ENCODE measurements at places on chromosomes 16 and 17. TPM values are rescaled to one million over a fixed set of nuclear protein-coding genes. Genes with fewer than 3 reads are reported as not detected.

GRCh38 chr16:55333684-55334083, 9.7 kb downstream of the IRX6 start:
- DNase-seq = no peak

DNA sequence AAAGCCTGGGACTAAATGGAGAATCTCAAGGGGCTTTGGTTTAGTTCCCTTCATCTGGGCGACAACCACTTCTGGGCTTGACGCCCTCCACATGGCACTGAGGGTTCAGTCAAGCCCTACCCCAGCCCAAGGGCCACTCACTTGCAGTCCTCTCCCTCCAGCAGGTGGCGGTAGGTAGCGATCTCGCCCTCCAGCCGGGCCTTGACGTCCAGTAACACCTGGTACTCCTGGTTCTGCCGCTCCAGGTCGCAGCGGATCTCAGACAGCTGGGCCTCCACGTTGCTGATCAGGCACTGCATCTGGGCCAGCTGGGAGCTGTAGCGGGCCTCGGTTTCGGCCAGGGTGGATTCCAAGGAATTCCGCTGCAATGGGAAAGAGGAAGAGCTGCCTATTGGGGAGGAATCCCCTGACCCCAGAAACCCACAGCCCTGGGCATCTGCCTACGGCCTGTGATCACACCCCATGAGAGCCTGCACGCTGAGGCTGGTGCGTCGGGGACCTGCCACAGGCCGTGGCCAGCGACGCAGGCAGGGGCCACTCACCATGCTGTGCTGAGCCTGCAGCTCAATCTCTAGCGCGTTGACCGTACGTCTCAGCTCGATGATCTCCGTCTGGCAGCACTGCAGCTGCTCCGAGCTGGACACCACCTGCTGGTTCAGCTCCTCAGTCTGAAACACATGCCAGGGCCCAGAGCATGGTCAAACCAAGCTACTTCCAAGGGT, 2.7 kb downstream of the KRT36 start:
- DNase-seq = peak; percentile 19

- DNase-seq = no peak
Measured at GRCh38 chr17:21008992-21009671, 33.7 kb downstream of the USP22 start.

DNA sequence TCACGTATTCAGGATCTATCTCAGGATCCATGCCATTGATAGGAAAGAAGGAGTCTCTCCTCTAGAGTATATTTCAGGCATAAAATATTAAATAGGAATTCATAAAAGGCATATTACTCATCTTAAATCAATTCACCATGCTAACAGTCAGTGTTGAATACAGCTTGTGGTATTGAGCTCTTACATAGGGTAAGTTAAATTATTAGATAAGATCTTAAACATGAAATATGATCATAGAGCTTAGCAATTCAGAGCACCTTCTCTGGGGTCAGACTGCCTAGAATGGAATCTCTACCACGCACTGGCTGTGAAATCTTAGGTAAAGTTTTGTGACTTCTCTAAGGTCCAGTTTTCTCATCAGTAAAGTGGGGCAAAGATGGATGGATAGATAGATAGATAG, 20.7 kb downstream of the MARCHF10 start:
- no peak for DNase-seq

- DNase-seq = no peak
Measured at GRCh38 chr17:21339011-21339410, 37.1 kb upstream of the KCNJ12 start.

The WWP2 gene
- 15.1 TPM for total RNA-seq

GRCh38 chr16:68728523-68728922, 8.6 kb upstream of the CDH1 start:
- no peak for DNase-seq

DNA sequence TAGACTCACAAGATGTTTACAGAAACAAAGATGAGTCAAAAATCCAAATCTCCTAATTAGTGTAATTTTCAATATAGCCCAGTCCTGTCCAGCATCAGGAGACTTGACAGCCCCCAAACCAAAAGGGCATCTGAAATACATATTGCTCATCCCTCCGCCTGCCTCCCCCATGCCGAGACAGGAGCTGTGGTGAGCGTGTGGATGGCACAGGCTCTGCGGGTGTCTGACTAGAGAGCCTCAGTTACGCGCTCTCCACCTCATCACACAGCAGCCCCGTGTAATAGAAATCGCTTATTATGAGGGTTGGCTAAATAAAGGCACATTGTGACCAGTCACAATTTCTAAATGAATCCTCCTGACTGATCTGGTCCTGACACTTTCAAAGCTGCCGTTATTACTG, 43.1 kb upstream of the CBLN1 start:
- no peak for DNase-seq

The HBM gene
- not detected for total RNA-seq

DNA sequence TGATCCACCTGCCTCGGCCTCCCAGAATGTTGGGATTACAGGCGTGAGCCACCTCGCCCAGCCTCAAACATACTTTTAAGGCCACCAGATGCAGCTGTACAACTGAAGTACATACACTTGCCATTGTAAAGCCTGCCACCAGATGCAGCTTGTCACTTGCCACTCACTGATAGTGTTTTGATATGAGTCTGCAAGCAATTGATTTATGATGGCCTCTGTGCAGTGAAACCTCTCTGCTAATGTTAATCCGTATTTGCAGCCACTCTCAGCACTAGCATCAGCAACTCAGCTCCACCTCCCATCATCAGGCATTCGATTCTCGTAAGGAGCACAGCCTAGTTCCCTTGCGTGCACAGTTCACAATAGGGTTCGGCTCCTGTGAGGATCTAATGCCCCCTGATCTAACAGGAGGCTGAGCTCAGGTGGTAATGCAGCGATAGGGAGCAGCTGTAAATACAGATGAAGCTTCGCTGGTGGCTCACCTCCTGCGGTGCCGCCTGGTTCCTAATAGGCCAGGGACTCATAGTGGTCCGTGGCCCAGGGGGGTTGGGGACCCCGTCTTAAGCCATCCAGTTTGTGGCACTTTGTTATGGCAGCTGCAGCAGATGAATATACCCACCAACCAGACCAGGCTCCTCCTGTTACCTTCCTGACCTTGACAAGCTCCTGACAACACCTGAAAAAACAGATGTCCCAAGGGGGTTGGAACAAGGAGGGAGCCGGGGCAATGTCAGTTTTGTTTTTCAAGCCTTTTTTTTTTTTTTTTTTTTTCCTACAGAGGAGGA, 1.3 kb upstream of the HERPUD1 start:
- DNase-seq = no peak

DNA sequence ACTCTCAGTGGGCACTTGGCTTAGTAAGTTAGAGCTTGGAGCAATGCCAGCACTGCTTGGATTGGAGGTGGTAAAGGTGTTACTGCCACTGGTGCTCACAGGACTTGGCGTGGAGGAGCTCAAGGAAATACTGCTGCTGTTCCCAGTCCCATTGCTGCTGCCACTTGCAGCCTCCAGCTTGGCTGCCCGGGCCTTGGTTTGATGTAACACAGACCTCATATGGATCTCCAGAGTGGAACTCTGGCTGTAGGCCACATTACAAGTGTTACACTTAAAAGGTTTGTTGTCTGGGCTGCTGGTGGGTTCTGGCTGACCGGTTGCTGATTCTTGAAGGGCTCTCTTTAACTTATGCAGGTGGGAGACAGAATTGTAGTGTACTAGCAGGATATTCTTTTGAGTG, 250.3 kb downstream of the ZFHX3 start:
- DNase-seq = no peak

The TUBG2 gene
- 3.5 TPM for total RNA-seq

The RNF222 gene
- under 0.01 TPM for total RNA-seq

- no peak for DNase-seq
Measured at GRCh38 chr17:8029121-8029520, 9.7 kb upstream of the ALOX15B start.

DNA sequence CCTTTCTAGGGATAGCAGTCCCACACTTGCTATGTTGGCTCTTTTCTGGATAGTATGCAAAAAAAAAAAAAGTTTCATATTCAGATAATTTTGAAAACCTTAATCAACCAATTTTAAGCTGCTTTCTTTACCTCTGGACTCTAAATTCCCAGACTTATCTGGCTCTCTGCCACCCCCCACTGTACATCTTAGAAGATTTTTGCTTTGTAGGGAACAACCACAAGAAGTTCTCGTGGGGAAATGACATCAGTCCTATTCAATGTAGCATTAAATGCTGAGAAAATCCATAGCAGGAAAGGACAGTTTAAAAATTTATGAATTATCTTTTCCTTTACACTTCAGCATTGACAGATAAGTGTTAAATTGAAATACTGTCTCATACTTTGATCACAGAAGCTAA, 562.7 kb upstream of the HSBP1 start:
- peak; percentile 54 for DNase-seq

The MPP2 gene
- under 0.01 TPM for total RNA-seq

- peak; percentile 83 for DNase-seq
Measured at GRCh38 chr17:39244600-39245570, 19.1 kb upstream of the STAC2 start.

- no peak for DNase-seq
Measured at GRCh38 chr16:91484-91883, 13.5 kb downstream of the MPG start.

DNA sequence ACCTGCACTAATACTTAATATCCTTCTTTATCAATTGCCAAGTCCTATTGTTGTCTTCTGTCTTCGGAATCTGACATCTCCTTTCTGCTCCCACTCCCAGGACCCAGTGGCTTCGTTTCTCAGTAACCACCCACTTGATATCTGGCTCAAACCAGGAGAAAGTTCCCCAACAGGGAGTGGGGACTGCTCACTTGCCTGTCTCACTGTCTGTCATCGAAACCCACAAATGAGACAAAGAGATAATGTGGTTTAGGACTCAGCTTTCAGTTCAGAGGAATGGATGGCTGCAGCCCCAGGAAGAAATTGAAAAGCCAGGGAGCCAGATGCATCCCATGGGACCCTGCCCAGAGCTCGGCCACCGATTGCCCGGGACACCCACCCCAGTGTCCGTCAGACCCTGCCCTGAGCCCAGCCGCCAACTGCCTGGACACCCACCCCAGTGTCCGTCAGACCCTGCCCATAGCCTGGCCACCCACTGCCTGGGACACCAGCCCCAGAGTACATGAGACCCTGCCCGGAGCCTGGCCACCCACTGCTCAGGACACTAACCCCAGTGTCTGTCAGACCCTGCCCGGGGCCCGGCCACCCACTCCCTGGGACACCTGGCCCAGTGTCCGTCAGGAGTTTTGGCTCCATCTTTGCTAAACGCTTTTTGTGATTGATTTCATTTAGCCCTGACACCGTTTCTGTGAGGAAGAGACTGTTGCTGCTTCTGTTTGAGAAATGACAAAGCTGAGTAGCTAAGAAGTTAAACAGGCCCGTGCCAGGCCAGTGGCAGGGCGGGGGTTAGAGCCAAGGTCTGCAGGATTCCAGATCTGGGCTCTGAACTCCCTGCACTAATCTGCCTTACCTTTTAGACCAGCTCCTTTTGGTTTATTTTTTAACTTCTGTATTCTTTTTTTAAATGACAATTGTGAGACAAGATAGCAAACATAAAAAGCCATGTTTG, 251.4 kb downstream of the PHKB start:
- DNase-seq = no peak

The NOXO1 gene
- under 0.01 TPM for total RNA-seq

The SLC5A2 gene
- not detected for total RNA-seq

DNA sequence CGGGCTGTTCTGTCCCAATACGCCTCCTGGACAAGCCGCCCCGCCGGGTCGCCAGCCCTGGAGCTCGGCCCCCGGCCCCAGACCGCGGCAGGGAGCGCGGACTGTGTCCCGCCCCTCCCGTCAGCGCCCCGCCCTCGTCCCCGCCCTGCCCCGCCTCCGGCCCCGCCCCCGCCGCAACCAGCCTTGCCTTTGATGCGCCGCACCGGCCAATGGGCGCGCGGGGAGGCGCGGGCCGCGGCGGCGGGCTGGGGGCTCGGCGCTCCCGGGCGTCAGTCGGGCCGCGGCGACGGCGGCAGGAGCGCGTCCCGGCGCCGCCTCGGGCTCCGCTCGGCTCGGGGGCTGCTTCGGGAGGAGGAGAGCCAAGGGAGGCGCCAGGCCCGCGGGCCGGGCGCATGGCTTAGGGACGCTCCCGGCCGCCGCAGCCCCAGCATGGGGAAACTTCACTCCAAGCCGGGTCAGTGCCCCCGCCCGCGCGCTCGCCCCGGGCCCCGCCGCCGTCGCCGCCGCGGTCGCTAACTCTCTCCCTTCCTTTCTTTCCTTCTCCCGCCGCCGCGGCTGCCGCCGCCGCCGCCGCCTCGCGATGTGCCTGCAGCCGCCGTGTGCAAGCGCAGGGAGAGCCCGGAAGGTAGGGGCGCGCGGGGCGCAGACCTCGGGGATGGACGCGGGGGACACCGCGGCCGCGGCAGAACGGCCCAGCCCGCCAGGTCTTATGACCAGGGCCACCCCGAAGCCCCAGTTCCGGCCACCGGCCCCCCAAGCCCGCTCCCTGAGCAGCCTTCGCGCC, at the start of gene NKD1:
Gene NKD1, plus strand, starts transcription at position 272 of the 784 bp plus-strand sequence. Its CDS starts 158 bp downstream, at position 430.
- peak; percentile 64 for DNase-seq

The CD300E gene
- total RNA-seq = not detected

DNA sequence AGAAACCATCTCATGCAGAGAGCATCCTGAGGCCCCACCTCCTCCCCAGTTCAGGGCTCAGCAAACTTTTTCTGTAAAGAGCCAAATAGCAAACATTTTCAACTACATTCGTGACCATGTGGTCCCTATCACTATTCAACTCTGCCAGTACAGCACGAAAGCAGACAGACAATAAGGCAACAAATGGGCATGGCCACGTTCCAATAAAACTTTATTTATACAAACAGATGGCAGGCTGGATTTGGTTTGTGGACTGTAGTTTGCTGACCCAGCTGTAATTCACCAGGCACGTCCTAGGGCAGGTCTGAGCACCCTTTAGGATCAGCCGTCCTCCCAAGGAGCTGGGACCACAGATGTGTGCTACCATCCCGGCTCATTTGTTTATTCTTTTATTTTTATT, 27.1 kb upstream of the GPRC5C start:
- DNase-seq = no peak

The SRCIN1 gene
- under 0.01 TPM for total RNA-seq

DNA sequence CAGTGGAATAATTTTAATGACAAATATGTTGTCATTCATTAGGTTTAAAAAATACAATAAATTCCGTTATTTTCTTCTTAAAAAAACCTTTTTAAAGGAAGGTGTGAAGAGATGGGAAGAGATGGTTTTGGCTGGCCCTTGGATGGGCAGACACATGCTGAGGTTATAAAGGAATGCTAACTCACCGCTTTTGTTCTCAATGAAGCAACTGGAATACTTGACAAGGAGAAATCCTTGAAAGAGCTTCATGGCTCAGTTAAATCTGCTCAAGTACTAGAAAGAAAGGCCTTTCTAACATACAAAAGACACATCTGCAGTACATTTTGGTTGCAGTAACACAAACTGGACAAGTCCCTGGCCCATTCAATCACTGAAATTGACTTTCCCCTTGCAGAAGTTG, 158.3 kb upstream of the KCNJ16 start:
- DNase-seq = no peak

The ZNF319 gene
- total RNA-seq = 2.4 TPM

DNA sequence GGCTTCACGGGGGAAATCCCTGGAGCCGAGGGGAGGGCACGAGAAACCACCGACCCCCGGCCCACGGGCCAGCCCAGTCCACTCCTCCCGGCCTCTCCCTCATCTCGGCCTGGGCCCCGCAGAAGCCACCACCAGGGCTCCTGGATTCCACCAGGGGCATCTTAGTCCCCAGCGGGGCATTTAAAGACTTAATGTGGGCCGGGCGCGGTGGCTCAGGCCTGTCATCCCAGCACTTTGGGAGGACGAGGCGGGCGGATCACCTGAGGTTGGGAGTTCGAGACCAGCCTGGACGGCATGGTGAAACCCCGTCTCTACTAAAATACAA, 24.1 kb upstream of the ABR start:
- DNase-seq = no peak

The WNT9B gene
- total RNA-seq = not detected

The GSPT1 gene
- 34.0 TPM for total RNA-seq

GRCh38 chr16:11105038-11105903, 150.7 kb downstream of the SOCS1 start:
- DNase-seq = peak; percentile 55

All from lung microvascular endothelial cell (primary cell).